SHP77 (cell line): ENCODE measurements at places on chromosomes 4 and X.

GRCh38 chrX:121931567-121931966 lies 884.2 kb downstream of the GLUD2 start:
- no peak for DNase-seq

DNA sequence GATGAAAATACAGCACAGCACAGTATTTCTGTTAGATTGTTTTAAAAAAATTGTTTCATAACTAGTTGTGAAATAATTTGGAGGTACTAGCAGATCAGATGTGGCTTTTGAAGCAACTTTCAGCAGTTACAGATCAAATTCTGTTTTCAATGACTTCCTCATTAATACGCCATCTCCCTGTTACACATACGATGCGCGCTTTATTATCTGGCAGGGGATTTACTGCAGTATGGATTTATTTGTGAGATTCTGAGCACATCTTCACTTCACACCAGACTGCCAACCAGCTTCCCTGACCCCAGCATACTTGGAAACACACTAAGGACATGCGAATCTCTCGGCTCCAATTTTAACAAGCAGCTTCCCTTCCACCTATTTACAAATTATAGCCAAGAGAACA lies 235.5 kb upstream of the DIAPH2 start:
- DNase-seq = no peak

- DNase-seq = no peak
These were observed 15.8 kb upstream of the SPCS3 start for GRCh38 chr4:176303938-176304337.

- no peak for DNase-seq
These were observed 50.9 kb downstream of the FAM193A start for GRCh38 chr4:2587213-2587823.

DNA sequence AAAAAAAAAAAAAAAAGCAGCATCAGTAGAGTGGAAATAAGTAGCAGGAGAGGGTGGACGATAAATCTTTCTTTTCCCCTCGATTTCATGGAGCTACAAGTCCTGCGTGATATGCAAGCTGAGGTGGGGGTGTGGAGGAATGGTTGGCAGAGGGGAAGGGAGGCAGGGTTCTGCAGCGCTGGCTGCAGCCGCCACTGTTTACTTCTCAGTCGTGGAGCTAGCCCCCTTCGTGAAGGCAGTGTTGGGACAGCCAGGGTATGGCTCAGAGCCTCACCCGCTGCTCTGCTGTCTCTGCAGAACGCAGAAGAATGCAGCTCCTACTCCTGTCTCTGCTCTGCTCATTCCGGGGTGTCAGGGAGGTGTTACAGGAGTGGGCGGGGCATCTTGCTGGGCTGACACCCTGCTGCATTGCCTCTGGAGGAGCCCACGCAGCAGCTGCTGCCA lies 140.6 kb downstream of the GPM6A start:
- DNase-seq = no peak

DNA sequence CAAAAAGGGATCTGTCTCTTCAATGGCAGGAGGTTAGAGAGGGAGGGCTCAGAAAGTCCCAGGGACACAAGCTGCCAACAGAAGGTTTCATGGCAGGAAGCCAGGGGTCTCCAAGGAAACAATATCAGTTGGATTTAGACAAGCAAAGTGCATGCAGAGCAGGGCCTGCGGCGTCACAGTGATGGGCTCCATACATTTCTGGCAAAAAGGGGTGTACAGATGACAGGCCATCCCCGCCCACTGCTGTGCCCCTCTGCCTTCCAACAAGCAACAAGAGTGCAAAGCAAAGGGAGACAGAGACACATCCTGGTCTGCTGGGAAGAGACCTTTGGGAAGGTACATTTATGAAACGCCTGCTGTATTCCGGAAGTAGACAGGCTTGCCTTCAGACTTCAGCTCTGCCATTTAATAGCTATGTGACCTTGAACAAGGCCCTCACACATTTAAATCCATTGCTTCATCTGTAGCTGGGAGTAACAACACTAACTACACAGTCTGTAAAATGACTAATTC lies 121.2 kb downstream of the AFAP1 start:
- no peak for DNase-seq

DNA sequence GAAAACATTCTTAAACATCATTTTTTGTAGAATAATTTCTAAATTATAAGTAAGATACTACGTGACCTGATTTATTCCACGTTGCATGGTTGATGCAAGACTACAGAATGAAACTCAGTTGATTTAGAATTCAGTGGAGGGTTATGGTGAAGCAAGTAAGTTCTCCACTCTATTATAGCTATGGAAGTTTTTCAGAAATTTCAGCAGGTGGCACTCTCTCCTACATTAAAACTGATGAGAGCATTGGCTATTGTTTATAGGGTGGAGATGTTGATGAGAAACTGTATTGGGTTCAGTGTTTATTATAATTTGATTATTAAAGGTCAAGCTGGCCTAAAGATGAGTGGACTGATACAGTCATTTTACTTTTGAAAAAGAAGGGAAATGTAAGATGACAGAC lies 88.0 kb downstream of the FNIP2 start:
- DNase-seq = no peak

- DNase-seq = no peak
These were observed 25.0 kb upstream of the GJB1 start for GRCh38 chrX:71198066-71198465.

DNA sequence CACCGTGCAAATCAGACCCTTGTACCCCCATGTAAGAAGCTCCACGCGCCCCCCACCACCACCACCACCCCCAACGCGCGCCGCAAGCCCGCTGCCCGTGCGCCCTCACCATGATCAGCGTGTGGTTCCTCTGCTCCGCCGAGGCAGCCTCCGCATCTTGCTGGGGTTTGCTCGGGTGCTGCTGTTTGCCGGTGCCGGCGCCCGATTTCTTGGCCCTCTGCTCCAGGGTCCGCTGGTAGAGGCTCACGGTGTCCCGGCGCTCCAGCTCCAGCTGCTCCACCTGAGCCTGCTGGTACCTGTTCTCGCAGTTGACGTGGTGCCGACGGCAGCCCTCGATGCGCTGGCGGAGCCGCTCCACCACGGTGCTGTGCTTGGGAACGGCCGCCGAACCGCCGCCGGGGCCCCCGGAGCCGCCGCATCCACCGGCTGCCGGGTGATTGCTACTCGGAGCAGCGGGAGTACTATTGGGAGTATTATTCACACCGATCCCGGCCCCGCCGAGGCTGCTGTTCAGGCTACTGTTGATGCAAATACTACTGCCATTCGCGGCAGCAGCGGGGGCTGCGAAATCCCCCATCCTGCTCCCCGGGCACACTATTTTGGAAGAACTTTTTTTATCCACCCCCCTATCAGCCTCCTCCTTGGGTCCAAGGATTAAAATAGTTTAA lies 1.1 kb downstream of the MAML3 start:
- DNase-seq = peak; percentile 14

GRCh38 chrX:87788976-87789375 lies 271.4 kb downstream of the KLHL4 start:
- DNase-seq = no peak

DNA sequence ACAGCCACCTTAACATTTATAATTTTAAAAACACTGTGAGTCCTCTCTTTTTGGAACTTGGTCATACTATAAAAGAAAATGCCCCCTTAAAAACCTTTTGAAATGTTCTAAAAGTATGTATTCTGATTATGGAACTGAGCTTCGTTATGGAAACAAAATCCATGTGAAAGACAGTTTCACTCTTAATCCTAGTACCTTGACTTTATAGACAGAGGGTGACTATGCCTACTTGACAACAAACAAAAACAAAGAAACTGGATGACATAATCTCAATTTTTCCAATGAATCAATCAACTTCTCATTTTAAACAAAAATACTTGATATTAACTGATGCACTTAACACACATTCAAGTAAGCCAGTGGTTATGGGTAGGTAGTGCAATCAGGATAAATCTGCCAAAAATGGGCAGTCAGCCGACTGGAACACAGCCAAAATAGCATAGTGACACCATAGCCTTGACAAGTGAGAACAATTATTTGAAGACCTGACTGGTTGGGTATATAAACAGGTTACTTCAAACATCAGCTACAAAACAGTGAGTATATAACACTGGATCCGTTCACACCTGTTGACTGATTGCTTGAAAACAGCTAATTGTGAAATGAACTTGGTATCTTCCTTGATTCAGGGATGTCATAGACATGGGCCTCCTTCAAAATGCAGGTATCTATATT lies 265.5 kb downstream of the PPP3CA start:
- no peak for DNase-seq

DNA sequence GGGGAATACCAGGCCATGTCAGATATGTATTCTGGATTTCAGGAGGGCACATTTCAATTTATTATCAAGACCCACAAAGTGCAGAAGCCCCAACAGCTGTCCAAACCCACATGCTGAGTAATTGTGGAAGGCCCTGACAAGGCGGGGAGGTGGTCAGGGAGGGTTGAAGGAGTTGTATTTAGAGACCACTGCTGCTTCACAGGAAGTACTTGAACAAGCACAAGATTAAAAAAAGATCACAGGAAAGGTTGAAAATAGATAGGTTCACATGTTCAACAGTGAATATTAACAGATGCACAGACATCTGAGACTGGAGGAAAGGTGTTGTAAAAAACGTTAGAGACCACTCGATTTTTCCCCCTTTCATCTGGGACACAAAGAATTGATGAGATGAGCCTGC lies 17.9 kb downstream of the ATP8A1 start:
- DNase-seq = no peak

- DNase-seq = no peak
These were observed 2334.0 kb downstream of the PCDH7 start for GRCh38 chr4:33054161-33054560.

- DNase-seq = no peak
These were observed 575.3 kb downstream of the TRIML1 start for GRCh38 chr4:188714501-188714900.

GRCh38 chr4:87442889-87443288 lies 20.5 kb downstream of the NUDT9 start:
- DNase-seq = no peak

DNA sequence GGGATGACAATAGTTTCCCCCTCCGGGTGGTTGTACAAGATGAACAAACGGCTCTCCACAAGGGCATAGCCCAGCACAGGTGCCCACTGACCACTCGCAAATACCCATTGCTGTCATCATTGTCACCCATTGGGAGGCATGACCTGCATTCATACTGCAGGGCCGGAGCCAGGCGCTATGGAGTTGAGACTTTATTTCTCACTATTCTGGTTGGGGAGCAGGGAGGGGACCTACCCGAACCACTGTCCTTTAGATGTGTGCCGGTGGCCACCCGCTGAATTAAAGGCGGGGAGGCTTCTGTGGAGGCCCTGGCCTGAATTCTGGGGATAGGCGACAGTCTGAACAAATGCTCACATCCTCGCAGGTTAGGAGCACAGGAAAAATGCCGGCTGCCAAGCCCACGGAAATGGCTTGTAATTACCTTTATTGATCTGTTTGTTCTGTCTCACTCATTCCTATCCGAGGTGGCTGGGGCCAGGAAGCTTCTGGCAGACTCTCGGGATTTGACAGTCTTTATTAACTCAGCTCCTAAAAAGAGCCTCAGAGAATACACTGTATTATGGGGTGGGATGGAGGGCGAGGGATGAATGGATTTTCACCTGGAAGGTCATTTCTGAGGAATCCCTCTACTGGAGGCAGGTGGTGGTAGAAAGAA lies 125.1 kb upstream of the PSAPL1 start:
- no peak for DNase-seq

DNA sequence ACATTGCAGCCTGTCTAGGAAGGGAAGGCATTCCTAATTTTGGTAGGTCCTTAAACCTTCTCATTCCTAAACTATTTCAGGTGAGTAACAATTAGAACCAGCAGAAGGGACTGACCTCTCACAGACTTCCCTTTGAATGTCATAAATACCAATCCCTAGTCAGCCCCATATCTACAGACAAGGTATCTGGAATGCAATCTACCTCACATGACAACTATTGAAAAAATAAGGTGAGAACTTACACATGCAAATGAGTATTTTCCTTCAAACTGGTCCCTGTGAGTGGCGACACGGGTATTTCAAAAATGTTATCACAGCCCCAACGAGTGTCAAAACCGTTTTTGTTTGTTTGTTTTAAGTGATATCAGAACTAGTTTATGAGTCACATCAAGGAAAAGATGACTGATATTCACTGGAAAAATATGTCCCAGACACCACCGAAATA lies 102.4 kb upstream of the VCX2 start:
- DNase-seq = no peak

DNA sequence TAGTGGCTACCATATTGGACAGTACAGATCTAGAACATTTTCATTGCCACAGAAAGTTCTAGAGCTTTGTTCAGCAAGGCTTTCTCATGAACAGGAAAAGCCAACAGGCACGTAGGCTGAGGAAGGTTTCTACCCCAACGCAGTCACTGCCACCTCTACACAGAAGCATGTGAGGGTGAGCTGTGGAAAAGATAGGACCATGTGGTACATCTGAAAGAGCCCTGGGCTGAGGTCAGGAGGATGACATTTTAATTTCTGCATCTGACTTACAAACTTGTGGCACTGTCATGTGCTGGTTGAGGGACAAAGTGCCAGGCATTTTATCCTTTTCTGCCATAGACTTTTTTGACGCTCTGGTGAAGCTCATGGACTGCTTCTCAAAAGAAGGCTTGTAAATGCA lies 454.2 kb downstream of the BCOR start:
- no peak for DNase-seq

GRCh38 chrX:28016823-28017222 lies 35.6 kb upstream of the DCAF8L1 start:
- no peak for DNase-seq

DNA sequence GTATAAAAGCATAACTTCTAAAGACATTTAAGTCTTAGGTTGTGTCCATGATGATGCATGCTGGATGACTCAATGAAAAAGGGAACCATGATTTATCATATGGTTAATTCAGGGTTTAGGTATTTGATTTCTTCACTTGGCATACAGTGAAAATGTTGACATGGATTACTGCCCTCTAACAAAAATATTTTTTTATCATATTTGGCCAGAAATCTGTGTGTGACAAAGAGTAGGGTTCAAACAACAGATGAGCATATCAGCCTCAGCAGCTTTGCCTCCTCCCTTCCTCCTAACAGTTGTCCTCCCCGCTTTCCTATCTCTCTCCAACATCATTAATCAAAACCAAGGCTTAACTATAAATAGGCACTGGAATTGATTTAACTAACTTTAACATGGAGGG lies 46.3 kb downstream of the ARHGAP6 start:
- DNase-seq = no peak

DNA sequence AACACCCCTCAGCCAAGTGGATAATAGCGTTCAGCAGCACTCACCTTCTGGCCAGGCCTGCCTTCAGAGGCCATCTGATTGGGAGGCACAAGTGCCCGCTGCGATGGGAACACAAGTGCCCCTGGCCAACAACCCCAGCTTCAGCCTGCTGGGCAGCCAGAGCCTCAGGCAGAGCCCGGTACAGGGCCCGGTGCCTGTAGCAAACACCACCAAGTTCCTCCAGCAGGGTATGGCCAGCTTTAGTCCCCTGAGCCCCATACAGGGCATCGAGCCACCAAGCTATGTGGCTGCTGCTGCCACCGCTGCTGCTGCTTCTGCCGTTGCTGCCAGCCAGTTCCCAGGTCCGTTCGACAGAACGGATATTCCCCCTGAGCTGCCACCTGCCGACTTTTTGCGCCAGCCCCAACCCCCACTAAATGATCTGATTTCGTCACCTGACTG lies 55.9 kb upstream of the MTM1 start:
- no peak for DNase-seq

- DNase-seq = no peak
These were observed 32.7 kb downstream of the ACE2 start for GRCh38 chrX:15567886-15568616.

GRCh38 chr4:54683616-54684346 lies 26.0 kb downstream of the KIT start:
- DNase-seq = peak; percentile 12
